ENCODE measurements at places on chromosomes 3 and 15. TPM values are rescaled to one million over a fixed set of nuclear protein-coding genes. Genes with fewer than 3 reads are reported as not detected.

The ANXA2 gene
- polyA plus RNA-seq, result 682 TPM

The KIF9 gene
- 4.4 TPM for polyA plus RNA-seq

The WDR93 gene
- polyA plus RNA-seq, result not detected

The REC114 gene
- not detected for polyA plus RNA-seq

The PRR20G gene
- not detected for polyA plus RNA-seq

All from CD4-positive, alpha-beta memory T cell (primary cell).